ENCODE measurements at places on chromosomes 13 and 19. TPM values are rescaled to one million over a fixed set of nuclear protein-coding genes. Genes with fewer than 3 reads are reported as not detected.
A peak's percentile ranks its signal among the peaks of the same experiment; 100 is the strongest.

DNA sequence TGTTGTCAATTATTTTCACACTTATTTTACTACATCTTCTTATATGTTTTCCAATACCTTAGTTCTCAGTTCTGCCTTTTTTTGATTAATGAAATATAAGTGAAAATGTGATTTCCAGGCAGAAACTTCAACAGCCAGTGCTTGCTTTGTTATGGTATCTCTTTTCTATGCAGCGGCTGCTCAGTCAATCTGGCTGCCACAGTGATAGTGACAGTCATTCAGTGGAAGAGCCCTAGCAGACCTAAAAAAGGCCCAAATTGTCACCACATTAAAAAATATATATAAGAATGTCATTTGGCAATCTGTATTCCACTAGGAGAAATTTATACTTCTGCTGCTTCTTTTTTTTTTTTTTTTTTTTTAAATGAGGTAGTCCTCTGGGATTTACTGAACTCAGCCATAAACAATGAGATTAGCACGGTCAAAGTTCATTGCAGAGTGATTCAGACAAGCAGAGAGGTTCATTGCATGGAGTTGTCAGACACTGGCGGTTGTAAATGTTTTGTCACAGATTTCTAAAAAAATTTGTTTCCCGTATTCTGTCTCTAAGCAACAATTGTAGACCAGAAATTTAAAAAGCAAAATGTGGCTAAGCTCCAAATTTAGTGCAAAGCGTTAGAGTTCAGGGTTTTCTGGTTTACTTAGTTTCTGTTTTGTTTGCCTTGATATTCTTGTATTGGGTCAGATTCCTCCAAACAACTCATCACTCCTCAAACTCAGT is 94.7 kb upstream of the PRR20A start:
- DNase-seq, result no peak

DNA sequence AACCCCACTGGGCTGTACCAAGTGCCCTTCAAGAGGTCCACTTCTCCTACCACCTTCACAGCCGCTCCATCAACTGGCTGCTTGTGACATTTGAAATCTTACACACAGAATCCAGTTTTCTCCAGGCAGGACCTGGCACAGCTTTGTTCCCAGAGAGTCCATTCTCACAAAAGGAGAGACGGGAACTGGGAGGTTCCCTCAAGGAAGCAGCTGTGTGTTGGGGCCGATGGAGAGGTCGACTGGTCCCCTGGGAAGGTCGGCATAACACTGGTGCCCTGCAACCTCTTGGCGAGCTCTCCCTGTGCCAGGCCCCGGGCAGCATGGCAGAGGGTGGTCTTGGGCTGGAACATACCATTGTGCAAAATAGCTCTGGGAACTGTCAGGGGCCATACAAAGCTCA is 21.5 kb downstream of the ELL start:
- DNase-seq, result peak; percentile 77

DNA sequence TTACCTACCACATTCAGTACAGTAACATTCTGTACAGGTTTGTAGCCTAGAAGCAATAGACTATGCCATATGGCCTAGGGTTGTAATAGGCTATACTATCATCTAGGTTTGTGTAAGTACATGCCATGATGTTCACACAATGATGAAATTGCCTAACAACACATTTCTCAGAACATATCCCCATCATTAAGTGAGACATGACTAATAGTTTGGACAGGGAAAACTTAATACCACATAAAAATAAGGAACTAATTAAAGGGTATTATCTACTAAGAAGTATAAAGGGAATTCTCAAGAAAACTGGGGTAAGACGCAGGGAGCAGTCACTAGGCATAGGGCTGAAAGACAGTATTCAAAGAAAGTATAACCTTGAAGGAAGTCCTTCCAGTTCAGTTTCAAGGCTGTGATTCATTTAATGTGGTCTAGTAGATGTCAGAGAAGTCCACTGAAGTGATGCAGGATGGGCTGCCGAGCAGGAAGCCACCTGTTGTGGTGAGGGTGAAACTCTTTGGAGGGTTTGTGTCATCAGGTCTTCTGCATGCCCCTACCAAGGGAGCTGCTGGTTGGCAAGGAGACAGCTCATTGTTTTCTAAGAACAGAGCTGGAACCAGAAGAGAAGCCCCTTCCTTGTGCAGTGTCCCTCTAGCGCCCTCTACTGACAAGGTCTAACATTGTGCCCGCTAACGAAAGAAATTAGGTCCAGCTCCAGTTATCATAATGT is 122.9 kb downstream of the OLFM4 start:
- DNase-seq, result peak; percentile 4

DNA sequence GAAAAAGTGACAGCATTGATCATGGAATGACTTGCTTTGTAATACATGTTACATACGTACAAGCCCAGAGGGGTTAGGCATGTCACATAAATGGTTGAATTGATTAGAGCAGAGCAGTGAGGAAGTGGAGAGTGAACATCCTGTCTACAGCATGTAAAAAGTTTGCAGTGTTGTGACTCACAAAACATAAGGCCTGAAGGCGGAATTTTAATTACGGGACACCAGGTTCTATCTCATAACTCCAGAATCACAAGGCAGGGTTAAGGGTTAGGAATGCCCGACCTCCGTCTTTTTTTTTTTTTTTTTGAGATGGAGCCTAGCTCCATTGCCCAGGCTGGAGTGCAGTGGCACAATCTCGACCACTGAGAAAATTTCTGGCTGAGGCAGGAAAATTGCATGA is 83.9 kb downstream of the MUC16 start:
- no peak for DNase-seq

GRCh38 chr13:73190477-73190876 is 131.7 kb downstream of the KLF5 start:
- no peak for DNase-seq

GRCh38 chr13:21065686-21066085 is 4.3 kb upstream of the LATS2 start:
- DNase-seq, result no peak

- no peak for DNase-seq
Observed at GRCh38 chr19:1522838-1523237, 1.0 kb upstream of the PLK5 start.

DNA sequence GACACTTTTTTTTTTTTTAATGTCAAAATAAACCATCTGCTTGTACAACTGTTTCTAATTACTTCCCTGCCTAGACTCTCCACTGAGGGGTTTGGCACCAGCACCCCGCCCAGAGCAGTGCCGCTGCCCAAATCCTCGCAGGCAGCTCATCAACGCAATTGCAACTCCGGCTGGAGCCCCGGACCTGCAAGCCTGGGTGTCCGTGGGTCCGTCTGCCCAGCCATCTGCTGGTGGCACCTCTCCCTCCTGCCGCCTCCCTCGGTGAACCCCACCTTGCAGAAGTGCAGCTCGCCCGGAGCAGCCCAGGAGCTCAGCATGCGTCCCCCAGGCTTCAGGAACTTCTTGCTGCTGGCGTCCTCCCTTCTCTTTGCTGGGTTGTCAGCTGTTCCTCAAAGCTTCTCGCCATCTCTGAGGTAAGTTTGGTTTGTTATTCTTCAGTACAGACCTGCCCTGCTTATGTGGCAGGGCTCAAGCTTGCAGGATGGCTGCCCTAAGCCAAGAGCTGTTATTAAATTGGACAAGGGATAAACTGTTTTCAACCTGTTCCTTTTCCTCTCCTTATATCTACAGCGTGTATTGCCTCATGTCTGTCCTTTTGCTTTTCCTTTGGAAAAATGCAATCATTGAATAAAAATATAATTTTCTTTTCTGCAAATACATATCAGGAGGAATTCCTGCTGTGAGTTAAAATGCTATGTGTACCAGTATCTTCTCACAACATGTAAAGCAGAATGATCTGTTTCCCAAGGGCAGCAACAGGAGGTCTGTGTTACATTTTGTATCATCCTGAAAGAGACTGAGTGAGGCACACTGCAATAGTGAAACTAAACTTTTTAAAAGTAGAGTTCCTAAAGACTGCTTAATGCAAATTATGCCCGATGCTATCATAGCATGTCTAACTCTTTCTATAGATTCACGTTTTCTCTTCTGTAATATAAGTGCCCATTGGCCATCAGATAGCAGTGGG is at the start of gene ITGBL1:
ITGBL1 (plus strand) TSS at position 157 of the 967 bp plus-strand sequence; CDS start at position 316, 159 bp downstream.
- DNase-seq, result peak; percentile 25

DNA sequence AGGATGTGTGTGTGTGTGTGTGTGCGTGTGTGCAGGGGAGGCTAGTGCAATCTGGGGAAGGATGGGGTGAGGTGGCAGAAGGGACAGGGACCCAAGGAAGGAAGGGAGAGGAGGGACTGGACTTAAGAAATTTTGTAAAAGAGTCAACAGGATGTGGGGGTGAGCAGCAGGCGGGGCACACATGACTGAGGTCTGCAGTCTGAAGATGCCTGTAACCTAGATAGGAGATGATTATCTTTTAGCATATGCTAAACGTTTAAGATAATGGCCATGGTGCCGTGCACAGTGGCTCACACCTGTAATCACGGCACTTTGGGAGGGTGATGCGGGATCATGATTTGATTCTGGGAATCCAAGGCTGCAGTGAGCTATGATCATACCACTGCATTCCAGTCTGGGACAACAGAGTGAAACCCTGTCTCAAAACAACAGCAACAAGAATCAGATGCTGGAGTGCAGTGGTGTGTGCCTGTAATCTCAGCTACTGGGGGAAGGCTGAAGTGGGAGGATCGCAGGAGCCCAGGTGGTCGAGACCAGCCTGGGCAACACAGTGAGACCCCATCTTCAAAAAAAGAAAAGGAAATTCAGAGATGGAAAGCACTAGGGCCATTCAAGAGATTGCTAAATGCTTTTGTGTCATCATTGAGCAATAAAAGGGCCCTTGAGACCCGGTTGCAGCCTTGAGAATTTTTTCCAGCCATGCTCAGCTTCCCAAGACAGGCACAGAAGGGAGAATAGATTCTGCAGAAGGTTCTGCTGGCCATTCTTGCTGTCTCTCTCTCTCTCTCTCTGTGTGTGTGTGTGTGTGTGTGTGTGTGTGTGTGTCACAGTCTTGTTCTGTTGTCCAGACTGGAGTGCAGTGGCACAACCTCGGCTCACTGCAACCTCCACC is 3.8 kb upstream of the ZNF414 start:
- peak; percentile 10 for DNase-seq

GRCh38 chr19:49133621-49134454 is 14.5 kb downstream of the PPFIA3 start:
- DNase-seq, result peak; percentile 43

DNA sequence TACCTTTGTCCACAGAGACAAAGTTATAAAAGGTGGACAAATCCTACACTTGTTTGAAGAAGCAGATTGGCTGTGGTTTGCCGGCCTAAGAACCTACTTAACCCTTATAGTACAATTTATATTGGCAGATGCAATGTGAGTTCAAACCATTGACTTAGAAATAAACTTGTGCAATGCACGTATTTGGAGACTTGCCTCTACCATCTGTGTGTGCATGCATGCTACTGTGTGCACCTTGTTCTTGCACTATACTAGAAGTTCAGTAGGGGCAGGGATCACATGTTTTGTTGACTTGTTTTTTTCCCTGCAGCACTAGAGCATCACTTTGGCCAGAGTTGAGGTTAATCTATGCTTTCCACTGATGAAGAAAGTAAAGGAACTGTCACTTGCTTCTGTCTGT is 163.1 kb upstream of the SERP2 start:
- DNase-seq, result no peak

DNA sequence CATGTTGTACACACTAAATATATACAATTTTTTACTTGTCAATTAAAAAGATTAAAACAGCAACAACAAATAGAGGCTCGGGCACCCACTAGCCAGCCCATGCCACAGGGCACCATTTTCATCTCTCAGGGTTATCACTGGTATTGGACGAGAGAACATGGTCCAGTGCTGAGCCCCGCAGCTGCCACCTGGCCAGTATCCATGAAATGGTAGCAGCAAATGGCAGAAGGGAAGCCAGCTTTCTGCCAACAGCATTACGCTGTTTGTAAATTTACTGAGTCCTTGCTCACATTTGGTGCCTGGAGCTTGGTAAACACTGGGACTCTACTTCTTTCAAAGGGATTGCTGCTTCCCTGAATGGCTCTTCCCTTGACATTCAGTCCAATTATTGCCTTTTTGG is 87.9 kb upstream of the WASF3 start:
- DNase-seq, result no peak

GRCh38 chr13:34805347-34805746 is 136.7 kb upstream of the NBEA start:
- DNase-seq, result no peak

DNA sequence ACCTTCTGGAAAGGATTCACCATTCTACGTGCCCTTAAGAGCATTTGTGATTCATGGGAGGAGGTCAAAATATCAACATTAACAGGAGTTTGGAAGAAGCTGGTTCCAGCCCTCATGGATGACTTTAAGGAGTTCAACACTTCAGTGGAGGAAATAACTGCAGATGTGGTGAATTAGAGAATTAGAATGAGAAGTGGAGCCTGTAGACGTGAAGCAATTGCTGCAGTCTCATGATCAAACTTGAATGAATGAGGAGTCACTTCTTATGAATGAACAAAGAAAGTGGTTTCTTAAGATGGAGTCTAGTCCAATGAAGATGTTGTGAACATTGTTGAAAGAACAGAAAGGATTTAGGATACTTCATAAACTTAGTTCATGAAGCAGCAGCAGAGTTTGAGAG is 129.1 kb downstream of the TNFRSF19 start:
- DNase-seq, result no peak

- DNase-seq, result no peak
Observed at GRCh38 chr19:38019396-38019724, 112.4 kb downstream of the SIPA1L3 start.

DNA sequence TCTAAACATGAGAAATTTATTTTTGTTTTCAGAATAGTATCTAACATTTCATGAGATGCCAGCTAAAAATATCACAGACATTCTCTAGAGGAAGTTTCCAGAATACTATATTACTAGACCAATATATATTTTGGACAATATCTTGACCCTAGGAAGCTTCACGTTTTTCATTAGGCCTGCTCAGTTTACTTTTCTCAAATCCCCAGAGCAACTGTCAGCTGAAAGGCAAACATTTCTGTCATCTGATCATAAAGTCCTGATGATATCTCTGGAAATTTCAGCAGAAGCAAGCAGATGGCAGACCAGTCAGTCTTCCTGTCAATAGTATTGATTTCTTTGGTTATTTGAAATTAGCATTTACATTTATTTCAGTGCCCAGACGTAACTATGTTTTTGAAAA is 4.0 kb downstream of the POSTN start:
- no peak for DNase-seq

GRCh38 chr13:61170856-61171255 is 244.8 kb downstream of the PCDH20 start:
- no peak for DNase-seq

GRCh38 chr19:13978351-13979243 is 26.3 kb downstream of the DCAF15 start:
- peak; percentile 85 for DNase-seq

GRCh38 chr19:7676854-7677253 is at the start of gene MCEMP1:
Gene MCEMP1 (plus strand): TSS chr19:7677090. CDS start chr19:7677121, 31 bp downstream.
- no peak for DNase-seq

The FCAR gene
- total RNA-seq, result not detected

The RNF17 gene
- 0.09 TPM for total RNA-seq

The TMEM272 gene
- total RNA-seq, result not detected

The CEACAM16 gene
- total RNA-seq, result not detected

The N4BP2L1 gene
- 13.8 TPM for total RNA-seq

The CFD gene
- not detected for total RNA-seq

The DHDH gene
- total RNA-seq, result not detected

The DHRS12 gene
- total RNA-seq, result 5.0 TPM

The COL5A3 gene
- 0.23 TPM for total RNA-seq
